Nephron progenitor cell (in vitro differentiated cells): ENCODE measurements at places on chromosomes 2 and 18.
A peak's percentile ranks its signal among the peaks of the same experiment; 100 is the strongest.

- H3K27ac ChIP-seq: no peak overlapping the region
- H3K27me3 ChIP-seq: no peaks in the 10 kb centered on the region
- H3K4me3 ChIP-seq: no peak overlapping the region
- DNase-seq: no peak
- H3K36me3 ChIP-seq: no peaks in the 10 kb centered on the region
These were observed 86.6 kb upstream of the FAM237A start for GRCh38 chr2:206555721-206556120.

DNA sequence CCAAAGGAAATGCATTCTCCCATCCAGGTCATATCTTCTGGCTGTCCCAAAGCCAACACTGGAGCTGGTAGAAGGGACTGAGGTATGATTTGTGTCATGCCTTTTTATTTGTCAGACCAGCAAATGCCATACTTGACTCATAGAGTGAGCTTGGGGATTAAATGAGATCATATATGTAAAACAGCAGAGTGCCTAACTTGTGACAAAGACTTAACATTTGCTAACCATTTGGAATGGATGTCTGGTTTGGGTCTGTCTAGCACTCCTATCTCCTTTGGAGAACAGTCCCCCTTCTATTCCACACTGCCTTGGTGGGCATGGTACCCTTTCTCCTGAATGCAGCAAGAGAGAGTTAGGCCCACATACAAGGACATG is 128.5 kb upstream of the LGALSL start:
- peaks cover 6% of the 10 kb centered on the region for H3K27me3 ChIP-seq
- no peak overlapping the region for H3K27ac ChIP-seq
- no peak overlapping the region for H3K4me3 ChIP-seq
- DNase-seq: no peak
- peaks cover 57% of the 10 kb centered on the region for H3K4me1 ChIP-seq

GRCh38 chr18:24466771-24467170 is 6.3 kb downstream of the HRH4 start:
- H3K36me3 ChIP-seq: no peaks in the 10 kb centered on the region
- H3K27me3 ChIP-seq: no peaks in the 10 kb centered on the region
- no peak overlapping the region for H3K4me3 ChIP-seq
- H3K4me1 ChIP-seq: peaks cover 7% of the 10 kb centered on the region
- no peak for DNase-seq
- no peak overlapping the region for H3K27ac ChIP-seq

- DNase-seq: no peak
- no peak overlapping the region for H3K27ac ChIP-seq
- H3K4me3 ChIP-seq: no peak overlapping the region
- peaks cover 46% of the 10 kb centered on the region for H3K4me1 ChIP-seq
These were observed 5.6 kb upstream of the WDFY1 start for GRCh38 chr2:223950448-223951347.

GRCh38 chr18:45653090-45653489 is 37.8 kb downstream of the SLC14A2 start:
- peaks cover 6% of the 10 kb centered on the region for H3K27me3 ChIP-seq
- H3K36me3 ChIP-seq: peaks cover 5% of the 10 kb centered on the region
- no peak for DNase-seq
- no peak overlapping the region for H3K27ac ChIP-seq

DNA sequence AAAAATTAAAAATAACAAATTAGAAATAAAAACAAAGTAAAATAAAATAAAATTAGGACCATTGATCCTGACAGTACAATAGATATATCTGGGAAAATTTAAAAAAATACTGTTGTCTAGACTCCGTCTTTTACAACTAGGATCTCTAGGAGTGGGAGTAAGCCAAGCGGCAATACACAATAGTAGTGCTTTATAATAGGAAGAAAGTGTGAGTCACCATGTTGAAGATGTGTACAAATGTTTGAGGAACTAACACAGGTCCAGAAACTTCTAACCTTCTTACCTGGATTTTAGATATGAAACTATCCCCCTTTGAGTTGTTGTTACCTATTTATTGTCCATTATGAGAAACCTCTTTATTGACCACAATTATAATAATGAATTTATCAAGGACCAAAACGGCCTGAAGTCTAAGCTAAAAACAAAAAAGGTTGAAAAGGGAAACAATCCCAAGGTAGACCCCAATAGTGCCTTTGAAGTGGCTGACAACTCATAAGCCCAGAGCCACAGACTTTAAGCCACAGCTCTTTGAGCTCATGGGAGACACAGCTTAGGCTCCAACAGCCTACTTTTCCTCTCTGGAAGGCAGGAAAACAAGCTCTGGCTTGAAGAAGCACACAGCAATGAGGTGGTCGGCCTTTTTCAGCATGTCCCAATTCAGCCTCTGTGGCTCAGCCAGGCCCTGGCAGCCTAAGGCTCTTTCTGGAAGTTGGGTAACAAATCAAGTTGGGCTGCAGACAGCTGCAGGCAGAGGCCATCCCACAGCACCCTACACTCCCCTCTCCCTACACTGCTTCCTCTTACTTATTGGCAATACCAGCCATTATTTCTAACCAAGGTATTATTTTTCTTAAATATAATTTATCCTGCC is 62.9 kb downstream of the AQP4 start:
- peaks cover 14% of the 10 kb centered on the region for H3K36me3 ChIP-seq
- H3K4me1 ChIP-seq: peaks cover 12% of the 10 kb centered on the region
- H3K27ac ChIP-seq: no peak overlapping the region
- H3K27me3 ChIP-seq: peaks cover 4% of the 10 kb centered on the region
- DNase-seq: peak; percentile 16

GRCh38 chr2:232288489-232289030 is 90.0 kb upstream of the ALPP start:
- no peaks in the 10 kb centered on the region for H3K36me3 ChIP-seq
- no peaks in the 10 kb centered on the region for H3K27me3 ChIP-seq
- DNase-seq: no peak
- no peak overlapping the region for H3K27ac ChIP-seq

DNA sequence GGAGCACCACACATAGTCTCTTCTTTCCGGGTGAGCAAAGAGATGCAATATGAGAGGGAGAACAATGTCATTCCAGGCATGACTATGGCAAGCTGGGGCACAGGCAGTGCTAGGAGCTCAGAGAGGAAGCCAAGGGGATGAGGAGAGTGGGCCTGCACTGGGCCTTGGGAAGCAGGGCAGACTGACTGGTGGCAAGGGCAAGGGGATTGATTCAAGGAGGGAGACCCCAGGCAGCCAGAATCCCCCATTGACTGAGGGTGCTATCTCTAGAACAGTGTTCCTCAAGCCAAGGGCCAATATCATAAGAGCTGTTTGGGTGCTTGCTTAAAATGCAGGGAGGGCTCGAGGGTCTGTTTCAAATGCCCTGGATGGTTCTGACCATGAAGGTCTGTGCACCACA is 36.1 kb downstream of the MARCO start:
- no peak for DNase-seq
- H3K27me3 ChIP-seq: peaks cover 63% of the 10 kb centered on the region
- H3K27ac ChIP-seq: no peak overlapping the region

- DNase-seq: no peak
- H3K36me3 ChIP-seq: peaks cover 5% of the 10 kb centered on the region
- no peak overlapping the region for H3K27ac ChIP-seq
- peaks cover 5% of the 10 kb centered on the region for H3K27me3 ChIP-seq
These were observed 1080.9 kb upstream of the FANCL start for GRCh38 chr2:59322005-59322404.

GRCh38 chr2:68637047-68637446 is 6.3 kb upstream of the PROKR1 start:
- H3K27me3 ChIP-seq: peaks cover 13% of the 10 kb centered on the region
- DNase-seq: no peak
- no peak overlapping the region for H3K4me3 ChIP-seq
- H3K36me3 ChIP-seq: peaks cover 11% of the 10 kb centered on the region

DNA sequence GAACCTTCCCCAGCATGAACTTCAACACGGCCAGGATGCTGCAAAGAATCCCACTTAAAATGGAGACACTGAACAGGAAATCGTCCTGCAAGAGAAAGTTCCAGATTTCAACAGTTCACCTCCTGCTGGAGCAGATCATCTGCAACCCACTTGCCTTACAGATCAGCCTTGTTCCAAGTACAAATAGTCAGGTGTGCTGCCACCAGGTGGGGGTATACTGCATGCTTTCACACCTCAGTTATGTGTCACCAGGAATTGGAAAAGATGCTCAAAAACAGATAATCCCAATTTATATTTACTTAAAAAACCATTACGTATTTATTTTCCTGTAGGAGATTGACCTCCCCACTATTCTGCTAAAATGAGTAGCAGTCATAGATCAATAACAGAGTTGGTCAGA is 212.3 kb downstream of the MGAT5 start:
- H3K27ac ChIP-seq: peak overlapping the region; percentile 71
- H3K36me3 ChIP-seq: no peaks in the 10 kb centered on the region
- H3K27me3 ChIP-seq: peaks cover 8% of the 10 kb centered on the region
- peaks cover 41% of the 10 kb centered on the region for H3K4me1 ChIP-seq
- no peak for DNase-seq

DNA sequence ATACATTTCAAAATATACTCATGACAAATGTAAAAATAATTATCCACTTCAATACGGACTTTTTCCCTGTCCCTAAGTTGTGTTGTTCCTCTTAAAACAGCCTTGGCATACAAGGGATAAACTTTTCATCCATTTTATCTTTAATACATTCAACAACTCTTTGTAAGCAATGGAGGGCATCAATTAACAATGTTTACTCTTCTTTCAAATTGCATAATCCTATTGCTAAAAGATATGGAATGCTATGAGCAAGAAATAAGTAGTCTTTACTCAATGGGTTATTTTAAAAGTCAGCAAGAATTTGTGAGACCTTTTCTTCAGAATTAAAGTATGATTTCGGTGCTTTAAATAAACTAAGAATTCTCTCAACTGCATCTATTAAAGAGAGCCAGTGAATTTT is 41.9 kb downstream of the SCN9A start:
- no peak for DNase-seq
- H3K27me3 ChIP-seq: no peaks in the 10 kb centered on the region
- no peaks in the 10 kb centered on the region for H3K36me3 ChIP-seq

- no peak for DNase-seq
- no peak overlapping the region for H3K4me3 ChIP-seq
- H3K36me3 ChIP-seq: peaks cover 39% of the 10 kb centered on the region
- peaks cover 9% of the 10 kb centered on the region for H3K4me1 ChIP-seq
- peaks cover 3% of the 10 kb centered on the region for H3K27me3 ChIP-seq
- no peak overlapping the region for H3K27ac ChIP-seq
These were observed 224.6 kb downstream of the PHLPP1 start for GRCh38 chr18:62939926-62940325.

- no peaks in the 10 kb centered on the region for H3K4me1 ChIP-seq
- H3K4me3 ChIP-seq: no peak overlapping the region
- no peaks in the 10 kb centered on the region for H3K36me3 ChIP-seq
- H3K27me3 ChIP-seq: peaks cover 21% of the 10 kb centered on the region
- H3K27ac ChIP-seq: no peak overlapping the region
These were observed 36.6 kb upstream of the TCF7L1 start for GRCh38 chr2:85096616-85097015.

GRCh38 chr2:187369471-187369870 is 78.6 kb downstream of the CALCRL start:
- no peak overlapping the region for H3K27ac ChIP-seq
- H3K36me3 ChIP-seq: no peaks in the 10 kb centered on the region
- no peak overlapping the region for H3K4me3 ChIP-seq
- H3K27me3 ChIP-seq: peaks cover 3% of the 10 kb centered on the region
- no peak for DNase-seq

DNA sequence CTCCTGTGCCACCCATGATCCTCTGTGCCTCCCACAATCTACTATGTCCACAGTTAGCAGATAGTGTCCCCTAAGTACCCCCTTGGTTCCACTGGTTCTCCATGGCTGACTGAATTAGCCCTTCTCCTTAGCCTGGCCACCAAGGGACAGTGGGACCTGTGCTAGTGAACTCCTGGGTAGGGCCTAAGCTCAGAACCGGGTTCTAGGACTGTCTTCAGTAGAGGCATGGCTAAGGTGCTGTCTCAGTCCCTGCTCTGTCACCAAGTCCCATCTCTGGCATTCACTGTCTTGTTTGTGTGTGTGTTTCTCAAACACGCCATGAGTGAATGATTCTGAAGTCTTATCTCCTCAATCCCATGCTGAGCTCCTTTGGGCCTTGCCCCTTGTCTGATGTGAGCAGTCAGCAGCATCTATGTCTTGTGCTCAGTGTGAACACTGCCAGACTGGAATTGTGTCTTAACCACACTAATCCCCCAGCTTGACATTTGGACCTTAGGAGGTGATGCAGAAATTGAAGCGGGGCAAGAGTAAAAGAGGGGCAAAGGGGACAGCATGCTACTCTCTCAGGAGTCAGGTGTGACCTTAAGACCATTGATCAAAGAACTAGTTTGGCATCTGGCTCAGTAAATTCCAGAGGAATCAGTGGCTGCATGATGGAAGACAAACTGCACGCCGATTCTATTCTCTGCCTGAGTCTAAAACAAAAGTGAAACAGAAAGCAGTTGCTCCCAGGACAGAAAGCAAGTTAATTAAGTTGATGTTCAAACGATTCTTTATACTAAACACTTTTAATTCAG is 190.5 kb downstream of the ALPK2 start:
- DNase-seq: no peak
- H3K4me3 ChIP-seq: no peak overlapping the region
- no peaks in the 10 kb centered on the region for H3K36me3 ChIP-seq
- H3K4me1 ChIP-seq: peaks cover 13% of the 10 kb centered on the region
- no peak overlapping the region for H3K27ac ChIP-seq

DNA sequence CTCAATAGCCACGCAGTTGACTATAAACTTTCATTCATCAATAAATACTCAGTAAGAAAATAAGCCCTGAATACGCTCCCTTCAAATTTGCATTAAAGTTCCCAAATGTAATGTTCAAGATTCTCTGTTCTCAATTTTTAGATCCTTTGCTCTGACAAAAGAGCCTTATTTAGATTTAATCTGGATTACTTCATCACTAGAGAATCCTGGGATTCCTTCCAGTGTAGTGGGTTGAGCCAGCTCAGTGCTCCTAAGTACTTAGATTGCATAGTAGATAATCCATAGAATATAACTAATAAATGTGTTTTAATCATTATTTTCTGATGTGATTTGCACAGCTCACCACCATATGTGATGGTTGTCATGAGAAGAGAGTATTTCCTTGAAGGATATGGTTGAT is 1286.2 kb downstream of the SUCLG1 start:
- H3K27ac ChIP-seq: no peak overlapping the region
- no peak for DNase-seq
- no peak overlapping the region for H3K4me3 ChIP-seq
- H3K4me1 ChIP-seq: no peaks in the 10 kb centered on the region

- H3K27me3 ChIP-seq: peaks cover 11% of the 10 kb centered on the region
- no peak overlapping the region for H3K4me3 ChIP-seq
- H3K27ac ChIP-seq: peak overlapping the region; percentile 14
- no peak for DNase-seq
These were observed 130.1 kb downstream of the SMAD7 start for GRCh38 chr18:48820483-48821250.

- peaks cover 13% of the 10 kb centered on the region for H3K27me3 ChIP-seq
- H3K27ac ChIP-seq: no peak overlapping the region
- H3K4me1 ChIP-seq: peaks cover 51% of the 10 kb centered on the region
- no peak for DNase-seq
- no peaks in the 10 kb centered on the region for H3K36me3 ChIP-seq
These were observed 325.5 kb downstream of the AGPS start for GRCh38 chr2:177717831-177718618.

DNA sequence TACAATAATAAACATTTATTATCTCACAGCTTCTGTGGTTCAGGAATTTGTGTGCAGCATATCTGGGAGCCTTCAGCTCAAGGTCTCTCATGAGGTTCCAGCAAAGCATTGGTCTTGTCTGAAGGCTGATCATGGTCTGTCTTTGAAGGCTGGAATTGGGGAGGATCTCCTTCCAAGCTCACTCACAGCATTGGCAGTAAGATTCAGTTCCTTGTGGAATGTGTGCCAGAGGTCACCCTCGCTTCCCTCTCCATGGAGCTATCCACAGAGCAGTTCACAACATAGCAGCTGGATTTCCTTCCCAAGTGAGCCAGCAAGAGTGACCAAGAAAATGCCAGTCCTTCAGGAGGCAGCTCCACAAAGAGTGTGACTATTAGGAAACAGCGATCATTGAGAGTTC is 202.2 kb upstream of the ST6GAL2 start:
- no peaks in the 10 kb centered on the region for H3K4me1 ChIP-seq
- H3K36me3 ChIP-seq: no peaks in the 10 kb centered on the region
- no peaks in the 10 kb centered on the region for H3K27me3 ChIP-seq
